Posterior cingulate gyrus (tissue), 11 donors: ENCODE measurements at places on chromosomes 4 and X.

DNA sequence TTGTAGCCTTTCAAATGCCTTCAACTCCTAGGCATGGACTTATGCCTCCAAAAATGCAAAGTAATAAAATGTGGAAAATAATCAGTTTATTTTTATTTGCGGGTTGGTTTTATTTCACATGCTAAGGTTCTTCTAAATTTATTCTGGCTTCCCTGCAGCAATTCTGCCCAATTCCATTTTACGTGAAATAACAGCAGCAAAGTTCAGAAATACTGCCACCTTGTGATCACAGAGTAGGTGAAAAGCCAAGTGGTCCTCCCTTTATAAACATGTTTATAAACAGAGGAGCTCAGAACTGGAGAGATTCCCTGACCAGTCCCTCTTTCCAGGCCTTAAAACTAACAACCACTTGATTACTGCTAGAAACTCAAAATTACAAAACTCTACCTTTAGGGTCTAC, 14.7 kb upstream of the DCHS2 start:
- DNase-seq = no peak

DNA sequence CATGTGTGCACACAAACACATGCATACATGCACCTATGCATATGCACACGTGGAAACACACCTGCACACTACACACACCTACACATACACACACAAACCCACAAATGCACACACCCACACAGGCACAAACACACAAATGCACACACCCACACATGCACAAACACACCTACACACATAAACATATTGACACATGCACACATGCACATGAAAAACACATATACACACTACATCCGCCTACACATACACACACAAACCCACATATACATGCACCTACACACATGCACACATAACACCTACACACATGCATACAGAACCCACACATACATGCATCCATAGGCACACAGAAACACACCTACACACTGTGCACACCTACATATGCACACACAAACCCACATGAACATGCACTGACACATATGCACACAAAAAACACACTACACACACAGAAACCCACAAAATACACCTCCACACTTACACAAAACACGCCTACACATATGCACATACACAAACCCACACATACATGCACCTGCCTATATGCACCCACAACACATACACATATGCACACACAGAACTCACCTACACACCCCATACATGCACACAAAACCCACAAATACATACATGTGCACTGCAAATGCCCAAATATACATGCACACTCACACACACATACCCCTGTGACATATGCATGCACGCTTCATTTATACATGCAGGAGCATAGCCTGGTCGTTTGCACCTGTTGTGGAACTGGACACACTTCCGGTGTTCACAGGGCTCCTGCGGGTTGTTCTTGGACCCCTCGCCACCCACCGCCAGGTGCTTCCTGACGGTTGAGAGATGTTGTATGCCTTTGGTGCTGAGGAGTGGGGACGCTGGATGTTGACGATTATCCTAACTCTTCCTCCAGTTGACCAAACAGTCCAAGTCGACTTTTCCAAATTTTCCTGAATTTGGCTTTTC, 22.1 kb downstream of the CD99 start:
- no peak for DNase-seq

GRCh38 chr4:77203380-77204197, 46.6 kb downstream of the CCNG2 start:
- DNase-seq = peak; percentile 73

- no peak for DNase-seq
These were observed 484.5 kb upstream of the PRKX start for GRCh38 chrX:4197971-4198370.

DNA sequence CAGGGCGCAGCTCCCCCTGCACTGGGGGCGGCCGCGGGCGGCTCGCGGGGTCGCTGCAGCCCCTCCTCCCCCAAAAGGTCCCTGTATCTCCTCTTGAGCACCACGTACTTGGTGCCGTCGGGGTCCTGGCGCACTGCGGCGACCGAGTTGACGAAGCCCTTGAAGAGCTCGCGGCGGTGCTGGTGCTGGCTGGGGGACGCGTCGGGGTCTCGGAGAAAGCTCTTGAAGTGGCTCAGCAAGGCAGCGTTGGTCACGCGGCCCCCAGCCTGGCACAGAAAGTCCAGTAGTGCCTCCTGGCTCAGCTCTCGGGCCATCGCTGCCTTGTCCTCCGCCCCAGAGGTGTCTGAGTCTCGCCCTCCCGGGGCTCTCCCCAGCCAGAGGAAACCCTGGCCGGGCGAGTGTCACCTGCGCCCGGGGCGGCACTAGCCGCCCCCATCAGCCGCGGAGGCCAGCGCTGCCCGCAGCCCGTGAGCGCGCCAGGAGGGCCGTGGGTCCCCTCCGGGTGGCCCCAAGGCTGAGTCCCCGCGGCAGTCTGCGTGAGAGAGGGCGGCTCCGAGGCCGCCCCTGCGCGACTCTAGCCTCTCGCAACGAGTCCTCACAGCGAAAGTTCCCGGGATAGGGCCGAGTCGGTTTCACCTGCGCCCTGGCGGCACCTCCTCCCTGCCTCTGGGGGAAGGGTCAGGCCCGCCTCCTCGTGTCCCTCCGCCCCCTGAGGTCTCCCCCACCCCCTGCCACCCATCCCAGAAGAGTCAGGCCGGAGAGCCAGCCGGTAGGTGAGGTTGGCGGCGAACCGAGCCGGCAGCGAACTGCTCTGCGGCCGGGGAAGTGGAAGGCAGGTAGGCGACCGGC, at the start of gene SOWAHB:
Gene SOWAHB, minus strand, starts transcription at position 609 of the 849 bp plus-strand sequence. Its CDS starts 295 bp downstream, at position 314.
- peak; percentile 33 for DNase-seq

- DNase-seq = peak; percentile 84
These were observed 189.2 kb downstream of the PPP3CA start for GRCh38 chr4:101158134-101158482.

GRCh38 chrX:87006561-87006960, 511.0 kb upstream of the KLHL4 start:
- DNase-seq = no peak

GRCh38 chr4:99821918-99822503, 5.4 kb downstream of the DAPP1 start:
- DNase-seq = no peak

DNA sequence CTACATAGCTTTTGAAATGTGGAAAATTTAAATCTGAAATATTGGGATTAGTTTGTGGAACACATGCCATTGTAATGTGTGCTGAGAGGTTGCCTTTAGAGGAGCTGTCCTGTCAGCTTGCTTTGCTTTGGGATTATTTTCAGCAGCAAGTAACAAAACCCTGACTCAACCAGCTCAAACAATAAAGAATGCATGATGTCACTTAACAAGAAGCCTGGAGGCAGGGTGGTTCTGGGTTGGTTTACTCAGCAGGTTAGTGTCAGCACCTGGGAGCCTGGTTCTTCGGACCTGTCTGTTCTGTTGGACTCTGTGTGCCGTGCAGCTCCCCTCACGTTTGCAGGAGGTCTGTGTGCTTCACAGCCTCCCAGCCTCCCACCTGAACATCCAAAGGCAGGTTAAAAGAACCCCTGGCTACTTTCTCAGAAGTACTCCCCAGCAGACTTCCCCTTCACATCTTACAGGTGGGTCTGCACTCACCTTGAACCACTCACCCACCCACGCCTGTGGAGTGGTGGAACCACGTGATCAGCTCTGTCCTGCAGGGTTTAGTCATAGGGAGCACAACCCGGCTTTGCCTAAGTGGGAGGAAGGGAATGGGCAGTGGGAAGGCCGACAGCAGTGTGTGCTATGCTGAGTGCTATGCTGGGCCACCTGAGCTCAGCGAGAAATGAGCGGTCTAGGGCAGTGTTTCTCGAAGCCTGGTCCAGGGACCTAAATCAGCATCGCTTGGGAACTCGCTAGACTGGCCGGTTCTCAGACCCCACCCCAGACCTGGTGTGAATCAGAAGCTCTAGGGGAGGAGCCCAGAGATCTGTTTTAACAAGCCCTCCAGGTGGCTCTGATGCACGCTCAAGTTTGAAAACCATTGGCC, 20.4 kb downstream of the TMEM131L start:
- DNase-seq = no peak

- no peak for DNase-seq
These were observed 98.1 kb downstream of the CPEB2 start for GRCh38 chr4:15100380-15100779.
